ENCODE measurements at places on chromosomes 1 and 21.

DNA sequence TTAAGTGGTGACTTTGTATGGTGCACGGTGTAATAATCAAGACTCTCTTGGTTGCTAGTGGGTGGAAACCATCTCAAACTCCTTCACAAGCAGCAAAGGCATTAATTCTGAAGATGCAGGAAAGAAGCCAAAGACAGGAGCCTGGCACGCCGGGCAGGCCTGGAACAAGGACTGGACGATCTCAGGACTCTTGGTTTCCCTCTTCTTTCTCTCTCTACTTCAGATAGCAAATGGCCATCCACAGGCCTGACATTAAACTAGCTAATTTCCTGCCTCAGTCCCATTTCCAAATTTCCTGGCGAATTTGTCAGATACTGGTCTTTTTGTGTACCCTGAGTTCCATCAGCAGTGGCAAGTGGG lies 28.2 kb downstream of the STYXL2 start:
- DNase-seq: no peak

GRCh38 chr1:25360596-25361581 lies 22.8 kb downstream of the TMEM50A start:
- DNase-seq: no peak

- no peak for DNase-seq
Measured at GRCh38 chr1:211729238-211729637, 53.8 kb upstream of the NEK2 start.

DNA sequence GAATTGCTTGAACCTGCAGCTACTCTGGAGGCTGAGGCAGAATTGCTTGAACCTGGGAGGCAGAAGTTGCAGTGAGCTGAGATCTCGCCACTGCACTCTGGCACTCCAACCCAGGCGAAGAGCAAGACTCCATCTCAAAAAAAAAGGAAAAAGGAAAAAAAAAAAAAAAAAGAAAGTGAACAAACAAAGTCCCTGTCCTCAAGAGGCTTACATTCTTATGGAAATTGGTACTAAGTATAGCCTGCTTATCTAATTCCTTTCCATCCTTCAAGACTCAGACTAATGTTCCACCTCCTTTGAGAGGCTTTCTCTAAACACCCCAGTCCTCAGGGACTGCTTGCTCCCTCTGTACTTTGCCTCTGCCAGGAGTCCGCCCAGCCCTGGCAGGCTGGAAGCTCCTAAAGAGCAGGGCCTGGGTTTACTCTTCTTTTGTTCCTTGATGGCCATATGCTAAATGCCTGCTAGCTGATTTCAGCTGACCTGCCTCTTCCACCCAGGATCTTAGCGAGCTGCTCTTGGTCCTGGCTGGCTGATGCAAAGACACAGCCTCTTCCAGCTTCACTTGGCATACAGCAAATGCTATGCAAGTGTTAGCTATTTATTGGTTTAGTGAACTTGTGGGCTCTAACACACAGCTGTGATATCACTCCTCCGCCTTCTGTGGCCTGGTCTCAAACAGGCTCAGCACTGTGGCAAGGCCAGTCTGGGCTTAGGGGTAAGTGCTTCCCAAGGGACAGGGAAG lies 9.8 kb downstream of the SLC9A1 start:
- DNase-seq: no peak

- peak; percentile 65 for DNase-seq
Measured at GRCh38 chr1:44036409-44037139, 5.3 kb upstream of the SLC6A9 start.

- no peak for DNase-seq
Measured at GRCh38 chr1:183310753-183311479, 107.3 kb downstream of the NMNAT2 start.

- no peak for DNase-seq
Measured at GRCh38 chr1:244792188-244792850, 43.1 kb upstream of the COX20 start.

- DNase-seq: no peak
Measured at GRCh38 chr1:37753473-37754321, 11.2 kb downstream of the EPHA10 start.

GRCh38 chr21:39094847-39095579 lies 88.2 kb downstream of the PSMG1 start:
- DNase-seq: no peak

- DNase-seq: no peak
Measured at GRCh38 chr21:15276243-15276642, 211.4 kb upstream of the NRIP1 start.

DNA sequence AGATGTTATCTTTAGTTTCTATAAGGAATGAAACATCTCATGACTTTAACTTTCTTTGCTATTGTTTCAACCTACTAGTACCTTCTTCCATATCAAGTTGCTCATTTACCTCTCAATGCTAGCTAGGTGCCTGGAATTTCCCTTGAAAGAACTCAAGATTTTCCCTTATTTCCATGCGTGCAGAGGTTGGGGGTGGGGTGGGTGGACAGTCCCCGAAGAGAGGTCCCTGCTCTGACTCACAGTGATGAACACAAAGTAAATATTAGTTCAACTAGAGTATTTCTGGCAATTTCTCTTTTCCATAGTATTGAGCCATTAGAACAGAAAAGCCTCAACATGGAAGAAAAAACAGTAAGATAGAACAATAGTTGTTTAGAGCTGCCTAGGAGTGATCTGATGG lies 239.0 kb upstream of the ZP4 start:
- DNase-seq: no peak

DNA sequence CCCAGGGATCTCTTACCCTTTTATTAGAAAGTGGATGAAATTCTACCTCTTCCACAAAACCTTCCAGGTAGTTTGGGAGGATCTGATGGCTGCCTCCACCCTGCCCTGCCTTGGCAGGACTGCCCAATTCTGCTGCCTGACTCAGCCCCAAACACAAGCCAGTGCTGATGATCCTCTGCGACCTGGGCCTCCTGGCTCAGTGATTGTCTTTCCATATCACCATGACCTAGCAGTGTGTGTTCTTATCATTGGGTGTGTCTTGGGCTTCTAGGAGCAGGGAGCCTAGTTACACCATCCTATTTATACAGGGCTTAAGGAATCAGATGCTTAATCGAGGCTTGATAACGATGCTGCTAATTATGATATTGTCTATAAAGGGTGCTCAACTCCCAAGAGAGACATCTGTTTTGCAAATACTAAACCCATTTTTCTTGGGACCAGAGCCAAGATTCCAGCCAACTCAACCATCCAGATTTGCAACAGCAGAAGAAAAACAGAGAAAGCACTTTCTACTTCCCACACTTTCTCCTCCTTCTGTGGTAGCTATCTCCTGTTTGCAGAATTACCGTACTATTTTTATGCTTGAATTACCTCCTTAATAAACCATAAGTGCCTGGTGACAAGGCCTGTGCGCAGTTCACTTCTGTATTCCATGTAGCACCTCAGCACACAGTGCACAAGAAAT lies 36.5 kb upstream of the KIF21B start:
- DNase-seq: no peak

GRCh38 chr1:22769932-22770331 lies 59.3 kb downstream of the EPHB2 start:
- DNase-seq: no peak

DNA sequence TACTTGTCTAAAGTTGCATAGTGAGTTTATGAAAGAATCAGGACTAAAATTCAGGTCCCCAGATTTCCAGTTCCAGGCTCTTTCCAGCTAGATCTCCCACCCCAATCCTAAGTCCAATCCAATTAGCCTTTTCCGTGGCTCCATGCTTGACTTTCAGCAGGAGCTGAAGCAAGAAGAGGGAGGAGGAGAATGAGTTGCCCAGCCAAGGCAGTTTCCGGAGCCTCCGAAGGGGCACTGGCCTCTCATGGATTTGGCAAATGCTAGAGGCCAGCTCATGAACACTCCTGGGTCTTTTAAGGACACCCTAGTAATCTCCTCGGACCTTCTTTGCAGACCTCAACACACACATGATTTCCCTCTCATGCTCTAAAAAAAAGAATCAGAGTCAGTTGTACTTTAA lies 10.5 kb upstream of the LRRC52 start:
- no peak for DNase-seq

DNA sequence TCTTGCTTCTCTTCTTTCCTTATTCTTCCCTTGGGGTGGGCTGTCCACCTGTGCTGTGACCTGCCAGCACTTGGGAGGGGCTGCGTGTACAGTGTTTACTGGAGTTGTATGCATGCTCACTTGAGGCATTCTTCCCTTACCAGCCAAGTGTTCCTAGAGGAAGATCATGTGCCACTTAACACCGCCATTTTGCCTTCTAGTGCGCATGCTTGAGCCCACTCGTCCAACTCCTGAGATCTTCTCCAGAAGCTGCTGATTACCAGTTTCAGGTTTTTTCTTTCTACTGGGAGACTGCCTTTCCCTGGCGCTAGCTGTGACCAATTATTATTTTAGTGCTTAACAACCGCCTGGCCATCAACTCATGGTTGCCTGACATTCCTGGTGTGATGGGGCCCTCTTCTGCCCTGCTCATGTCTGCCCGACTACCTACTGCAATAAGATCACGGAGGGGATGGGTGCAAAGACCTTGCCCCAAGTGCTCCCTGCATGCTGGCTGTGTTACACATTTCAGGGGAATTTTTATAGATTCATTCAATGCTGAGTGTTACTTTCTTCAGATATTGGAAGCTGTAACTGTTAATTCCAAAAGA lies 74.2 kb upstream of the B3GALT5 start:
- no peak for DNase-seq

DNA sequence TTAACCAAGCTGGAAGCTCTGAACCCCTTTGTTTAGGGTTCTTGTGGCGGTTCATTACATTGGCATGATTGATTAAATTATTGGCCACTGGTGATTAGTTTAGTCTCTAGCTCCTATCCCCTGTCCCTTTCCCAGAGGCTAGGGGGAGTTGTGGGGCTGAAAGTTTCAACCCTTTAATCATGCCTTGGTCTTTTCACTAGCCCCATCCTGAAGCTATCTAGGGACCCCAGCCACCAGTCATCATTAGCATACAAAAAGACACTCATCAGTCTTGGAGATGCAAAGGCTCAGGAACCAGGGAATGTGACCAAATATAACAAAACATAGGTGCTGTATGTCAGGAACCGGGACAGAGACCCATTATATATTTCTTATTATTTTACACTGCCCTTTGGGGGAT lies 34.7 kb upstream of the SNX27 start:
- no peak for DNase-seq

- no peak for DNase-seq
Measured at GRCh38 chr21:41186755-41187536, 19.0 kb downstream of the BACE2 start.

- no peak for DNase-seq
Measured at GRCh38 chr1:226479474-226479873, 69.1 kb upstream of the STUM start.

- DNase-seq: no peak
Measured at GRCh38 chr21:41410767-41411448, 15.1 kb upstream of the MX1 start.

- no peak for DNase-seq
Measured at GRCh38 chr1:145785547-145785946, 38.3 kb downstream of the RNF115 start.

DNA sequence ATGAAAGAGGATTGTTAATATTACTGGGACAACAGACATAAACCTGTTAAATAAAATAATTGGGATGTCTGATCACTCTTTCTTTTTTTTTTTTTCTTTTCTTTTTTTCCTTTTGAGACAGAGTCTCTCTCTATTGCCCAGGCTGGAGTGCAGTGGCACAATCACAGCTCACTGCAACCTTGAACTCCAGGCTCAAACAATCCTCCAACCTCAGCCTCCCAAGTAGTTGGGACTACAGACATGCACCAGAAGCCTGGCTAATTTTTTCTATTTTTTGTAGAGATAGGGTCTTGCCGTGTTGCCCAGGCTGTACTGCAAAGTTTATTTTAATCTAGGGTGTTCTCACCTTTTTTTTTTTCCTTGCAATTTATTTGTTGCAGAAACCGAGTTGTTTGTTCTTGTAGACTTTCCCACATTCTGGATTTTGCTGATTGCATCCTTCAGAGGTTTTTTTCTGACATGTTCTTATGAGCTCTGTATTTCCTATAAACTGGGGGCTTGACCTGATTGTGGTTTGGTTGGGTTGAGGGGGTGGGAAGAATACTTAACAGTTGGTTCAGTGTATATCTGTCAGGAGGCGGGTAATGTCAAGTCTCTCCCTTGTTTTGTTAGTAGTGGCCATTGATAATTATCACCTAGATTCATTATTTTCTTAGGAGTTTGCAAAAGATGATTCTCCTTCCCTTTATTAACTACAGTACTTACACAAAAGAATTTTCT lies 125.2 kb downstream of the MAST2 start:
- no peak for DNase-seq

DNA sequence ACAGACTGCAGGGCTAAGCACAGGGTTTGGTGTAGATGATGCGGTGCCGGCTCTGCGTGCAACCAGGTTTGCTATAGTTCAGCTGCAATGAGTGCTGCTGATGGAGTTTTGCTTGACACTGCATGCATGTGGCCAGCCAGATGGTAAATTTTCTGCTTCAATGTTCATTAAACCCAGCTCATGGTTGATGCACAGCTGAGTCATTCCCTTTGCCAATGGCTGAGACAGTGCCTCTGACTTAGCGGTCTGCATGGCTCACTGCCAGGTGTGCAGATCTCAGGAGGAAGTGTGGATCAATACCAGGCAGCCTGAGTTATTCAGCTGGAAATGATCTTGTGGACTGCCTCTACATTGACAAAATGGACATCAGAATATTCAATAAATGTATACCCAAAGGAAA lies 172.7 kb upstream of the ZP4 start:
- DNase-seq: no peak

DNA sequence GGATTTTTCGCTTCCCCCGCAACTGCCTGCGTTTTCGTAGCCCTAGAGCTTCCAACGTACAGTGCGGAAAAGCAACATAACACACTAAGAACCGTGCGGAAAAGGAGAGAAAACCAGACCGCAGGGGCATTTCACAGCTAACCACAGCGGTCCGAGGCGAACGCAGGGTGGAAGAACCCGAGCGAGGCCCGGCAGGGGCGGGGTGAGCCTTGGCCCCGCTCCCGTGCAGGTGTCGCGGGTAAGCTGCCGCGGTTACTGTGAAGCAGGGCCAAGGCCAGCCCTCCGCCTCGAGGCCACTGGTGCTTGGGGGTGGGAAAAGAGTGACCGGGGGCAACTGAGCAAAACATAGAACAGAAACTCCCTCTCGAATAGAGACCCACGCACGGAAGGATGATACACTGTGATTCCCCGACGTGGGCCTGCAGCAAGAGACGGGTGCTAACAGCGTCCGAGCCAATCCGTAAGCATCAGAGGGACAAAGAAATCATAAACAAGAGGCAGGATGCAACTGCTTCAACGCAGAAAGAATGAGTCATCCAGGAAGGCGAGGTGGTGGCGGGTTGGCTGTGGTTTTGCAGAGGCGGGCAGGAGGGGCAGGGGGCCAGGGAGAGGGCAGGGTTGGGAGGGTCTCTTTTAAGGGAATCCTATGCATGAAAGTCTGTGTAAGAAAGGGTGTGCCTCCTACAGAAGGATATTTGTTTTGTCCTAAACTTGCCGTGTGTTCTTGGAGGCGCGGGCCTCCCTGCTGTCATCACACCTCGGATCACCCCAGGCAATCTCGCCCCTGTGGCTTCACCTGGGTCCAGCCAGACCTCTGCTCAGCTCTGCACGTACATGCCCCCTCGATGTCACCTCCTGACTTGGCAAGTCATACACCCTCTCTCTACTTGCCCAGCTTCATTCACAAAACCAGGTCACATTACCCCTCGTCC lies 7.3 kb downstream of the GNG4 start:
- DNase-seq: no peak
